ENCODE measurements at places on chromosomes 1 and 21.

GRCh38 chr21:15706696-15707095, 23.1 kb upstream of the USP25 start:
- no peak for DNase-seq

DNA sequence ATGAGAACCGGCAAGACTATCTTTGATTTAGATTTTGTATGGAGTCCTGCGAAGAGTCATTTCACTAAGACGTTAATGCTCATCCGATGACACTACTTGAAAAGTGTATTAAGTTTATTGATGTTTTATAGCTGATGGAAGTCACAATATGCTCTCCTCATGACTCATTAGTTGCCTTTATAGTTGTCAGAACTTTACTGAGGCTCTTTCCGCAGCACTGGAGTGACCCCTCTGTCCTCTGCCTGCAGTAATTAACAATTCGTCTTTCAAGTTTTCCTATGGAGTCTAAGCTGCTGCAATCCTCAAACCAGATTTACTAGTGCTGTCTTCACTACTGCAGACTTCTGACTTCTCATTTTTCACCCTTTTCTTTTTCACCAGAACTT, 853 bp downstream of the USP16 start:
- no peak for DNase-seq

DNA sequence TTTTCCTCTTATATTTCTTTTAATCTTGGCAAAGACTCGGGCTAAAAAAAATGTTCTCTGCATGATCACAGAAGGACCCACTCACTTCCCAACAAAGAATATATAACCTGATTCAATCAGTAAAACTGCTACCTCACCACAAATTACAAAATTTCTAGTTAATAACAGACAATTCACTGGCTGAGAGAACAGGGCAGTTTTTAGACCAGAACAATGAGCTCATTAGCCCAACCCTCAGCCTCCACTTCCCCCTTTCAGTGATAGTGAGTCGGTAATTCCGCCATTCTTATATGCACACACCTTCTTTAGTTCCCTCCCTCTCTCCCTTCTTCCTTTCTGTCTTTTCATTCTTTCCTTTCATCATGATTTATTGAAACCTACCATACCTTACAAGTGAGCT, 8.9 kb downstream of the SIPA1L2 start:
- DNase-seq = no peak

DNA sequence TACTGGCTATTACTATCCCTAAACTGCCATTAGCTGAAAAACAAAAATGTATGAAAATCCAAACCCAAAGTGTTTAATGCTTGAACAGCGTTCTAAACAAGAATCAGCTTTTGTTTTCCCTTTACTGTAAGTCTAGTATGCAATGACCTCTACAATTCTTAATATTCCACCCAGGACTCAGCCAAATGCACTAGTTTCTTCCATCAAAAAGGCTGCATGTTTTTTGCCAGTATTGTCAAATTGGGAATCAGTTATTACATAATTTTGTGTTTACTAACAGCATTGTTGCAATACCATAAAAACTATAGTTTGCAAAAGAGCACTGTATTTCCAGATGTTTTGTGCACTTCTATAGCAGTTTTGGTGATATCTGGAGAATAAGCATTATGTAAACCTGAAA, 634.5 kb downstream of the LTN1 start:
- no peak for DNase-seq

DNA sequence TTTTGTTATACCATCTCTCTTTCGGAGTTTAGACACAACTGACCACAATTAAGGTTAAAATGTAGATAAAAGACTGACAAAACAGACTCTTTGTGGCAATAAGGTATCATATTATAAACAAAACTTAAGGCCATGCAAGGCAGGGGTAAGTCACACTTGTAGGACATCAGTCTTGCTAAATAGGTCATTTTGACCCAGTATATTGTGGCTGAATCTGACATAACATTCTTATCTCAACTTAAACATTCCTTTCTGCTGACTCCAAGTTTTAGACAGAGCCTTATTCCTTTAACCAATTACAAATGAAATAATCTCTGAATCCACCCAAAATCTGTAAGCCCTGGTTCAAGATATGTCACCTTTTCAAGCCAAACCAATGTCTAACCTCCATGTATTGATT, 733.4 kb upstream of the B3GALT2 start:
- DNase-seq = no peak

Data from glomerular endothelial cell (primary cell).